Activated CD4-positive, CD25-positive, alpha-beta regulatory T cell treated with anti-CD3 and anti-CD28 coated beads, Interleukin-2, amount 50 U/mL, for 16 hours (primary cell): ENCODE measurements at places on chromosomes 1 and 21.

GRCh38 chr1:82819234-82819633 is 1018.5 kb downstream of the ADGRL2 start:
- no peak for DNase-seq

DNA sequence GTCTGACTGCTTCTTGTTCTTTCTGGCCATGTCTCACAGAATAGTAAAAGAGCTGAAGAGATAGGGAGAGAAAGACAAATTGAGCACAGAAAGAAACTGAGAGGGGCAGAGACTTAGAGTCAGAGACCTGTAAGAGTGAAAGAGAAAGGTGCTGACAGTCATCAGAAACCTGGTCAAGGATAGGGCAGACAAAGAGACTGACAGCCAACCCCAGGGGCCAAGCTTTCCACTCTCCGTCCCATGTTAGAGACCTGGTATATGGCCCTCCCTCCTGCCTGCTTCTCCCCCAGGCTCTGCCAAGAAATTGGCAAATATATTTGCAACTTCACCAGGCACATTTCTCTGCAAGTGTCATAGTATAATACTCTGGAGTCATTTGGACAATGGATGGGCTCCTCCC is 64.6 kb downstream of the RHBG start:
- DNase-seq, result no peak

DNA sequence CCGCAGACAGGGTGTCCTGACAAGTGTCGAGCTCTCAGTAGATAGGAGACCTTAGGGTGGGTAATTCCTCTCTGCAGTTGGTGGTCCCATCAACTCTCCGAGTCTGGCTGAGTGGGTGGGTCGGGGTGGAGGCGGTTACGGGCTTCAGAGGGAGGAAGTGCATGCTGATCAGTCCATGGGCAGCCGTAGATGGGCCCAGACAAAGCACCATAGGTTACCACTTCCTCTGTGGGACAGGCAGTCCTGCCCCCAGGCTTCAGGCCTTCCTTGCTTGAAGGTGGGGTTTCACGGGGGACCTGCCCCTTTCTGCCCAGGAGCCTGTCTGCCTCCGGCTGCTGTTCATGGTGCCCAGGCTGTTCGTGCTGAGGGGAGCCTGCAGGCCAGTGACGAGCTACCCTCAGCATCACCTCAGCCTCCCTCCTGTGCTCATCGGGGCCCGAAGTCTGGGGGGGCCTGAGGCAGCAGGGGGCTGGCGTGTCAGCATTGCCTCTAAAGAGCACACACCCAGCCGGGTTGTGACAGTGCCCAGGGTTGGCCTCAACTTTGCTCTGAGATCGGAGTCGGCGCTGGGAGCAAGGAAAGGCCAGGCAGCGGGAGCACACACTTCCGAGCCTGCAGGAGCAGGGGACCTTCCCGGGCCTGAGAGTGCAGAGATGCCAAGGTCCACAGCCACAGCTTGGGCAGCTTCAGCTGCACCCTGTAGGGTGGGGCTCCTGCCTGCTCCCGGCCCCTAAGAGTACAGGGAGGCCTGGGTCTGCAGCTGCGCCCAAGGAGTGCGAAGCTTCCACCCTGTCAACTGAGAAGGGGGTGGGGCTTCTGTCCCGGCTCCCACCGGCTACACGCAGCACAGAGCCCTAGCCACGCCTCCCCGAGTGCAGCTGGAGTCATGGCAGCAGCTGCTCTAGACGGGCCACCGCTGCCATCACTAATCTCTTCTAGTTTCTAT is 225.4 kb upstream of the NRIP1 start:
- DNase-seq, result no peak

DNA sequence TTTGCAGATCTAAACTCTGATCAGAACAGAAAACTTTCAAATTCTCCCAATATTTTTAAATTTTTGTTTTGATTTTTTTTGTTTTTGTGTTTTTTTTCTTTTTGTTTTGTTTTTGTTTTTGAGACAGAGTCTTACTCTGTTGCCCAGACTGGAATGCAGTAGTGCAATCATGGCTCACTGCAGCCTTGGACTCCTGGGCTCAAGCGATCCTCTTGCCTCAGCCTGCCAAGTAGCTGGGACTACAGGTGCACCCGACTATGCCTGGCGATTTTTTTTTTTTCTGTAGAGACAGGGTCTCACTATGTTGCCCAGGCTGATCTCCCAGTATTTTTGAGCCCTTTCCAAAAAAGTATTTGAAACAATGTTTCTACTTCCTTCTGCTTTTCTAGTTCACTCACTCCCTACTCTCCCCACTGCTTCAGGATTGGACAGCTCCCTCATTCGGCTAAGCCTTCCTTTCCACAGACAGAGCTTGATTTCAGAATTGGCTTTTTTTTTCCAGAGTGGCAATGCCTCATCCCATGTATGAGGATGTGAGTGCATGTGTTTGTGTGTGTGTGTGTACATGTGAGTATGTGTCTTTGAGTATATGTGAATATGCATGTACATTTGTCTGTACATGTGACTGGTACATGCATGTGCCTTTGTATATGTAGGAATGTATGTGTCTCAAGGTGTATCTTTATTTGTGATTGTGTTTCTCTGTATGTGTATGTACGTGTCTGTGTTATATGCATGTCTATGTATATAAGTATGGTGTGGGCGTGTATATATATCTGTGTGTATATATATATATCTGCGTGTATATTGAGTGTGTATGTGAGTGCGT is 11.9 kb downstream of the LHX4 start:
- no peak for DNase-seq

- DNase-seq, result no peak
These were observed 22.2 kb upstream of the STRIP1 start for GRCh38 chr1:110012100-110012780.

GRCh38 chr21:44749116-44749758 is 37.9 kb upstream of the TSPEAR start:
- no peak for DNase-seq

DNA sequence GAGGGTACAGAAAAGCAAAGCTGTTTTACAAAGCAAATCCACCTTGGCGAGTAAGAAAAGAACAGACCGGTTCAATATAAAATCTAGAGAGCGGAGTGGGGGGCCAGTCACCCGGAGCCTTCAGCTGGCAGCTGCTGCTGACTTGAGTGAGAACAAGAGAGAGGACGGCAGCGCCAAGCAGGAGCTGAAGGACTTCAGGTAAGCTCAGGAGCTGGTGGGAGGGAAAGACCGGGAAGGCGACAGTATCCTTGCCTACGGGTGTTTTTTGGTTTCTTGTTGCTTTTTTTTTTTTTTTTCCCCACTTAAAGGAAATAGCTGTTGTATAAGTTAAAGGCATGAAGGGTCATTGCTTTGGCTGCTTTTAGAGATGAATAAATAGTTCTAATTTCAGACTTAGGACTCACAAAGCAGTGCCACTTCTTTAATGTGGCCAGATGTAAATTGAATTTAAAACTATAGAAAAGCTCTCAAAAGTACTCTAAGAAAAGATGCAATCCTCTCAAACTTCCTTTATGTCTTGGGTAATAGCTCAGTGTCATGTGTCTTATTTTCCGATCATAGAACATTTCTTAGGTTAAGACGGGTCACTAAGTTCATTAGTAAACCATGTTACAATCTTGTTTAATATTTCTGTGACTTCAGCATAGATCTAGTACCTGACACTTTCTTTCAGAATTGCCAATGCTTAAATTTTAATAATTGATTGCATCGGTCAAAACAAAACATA is 82.8 kb downstream of the PRDM2 start:
- no peak for DNase-seq

DNA sequence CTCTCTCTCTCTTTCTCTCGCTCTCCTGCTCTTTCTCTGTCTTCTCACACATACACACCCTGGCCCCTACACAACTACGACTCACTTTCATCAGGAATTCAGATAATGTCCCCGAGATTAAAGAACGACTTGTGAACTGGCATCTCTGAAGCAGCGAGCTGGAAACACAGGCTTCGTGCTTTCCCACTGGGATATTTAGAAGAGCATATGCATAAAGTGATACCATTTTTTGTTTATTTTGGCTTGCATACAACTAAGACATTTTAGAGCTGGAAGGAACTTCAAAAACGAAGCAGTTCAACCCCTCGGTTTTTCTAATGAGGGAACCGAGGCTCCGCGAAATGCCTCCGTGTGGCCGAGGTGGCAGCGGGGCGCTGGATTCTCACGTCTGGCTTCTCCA is 88.6 kb downstream of the ZBTB18 start:
- DNase-seq, result no peak

- no peak for DNase-seq
These were observed 215.3 kb upstream of the NFIA start for GRCh38 chr1:60866917-60867531.

- DNase-seq, result no peak
These were observed 12.5 kb downstream of the SPSB1 start for GRCh38 chr1:9305216-9305615.

GRCh38 chr1:56187405-56187804 is 392.0 kb downstream of the PLPP3 start:
- DNase-seq, result no peak

DNA sequence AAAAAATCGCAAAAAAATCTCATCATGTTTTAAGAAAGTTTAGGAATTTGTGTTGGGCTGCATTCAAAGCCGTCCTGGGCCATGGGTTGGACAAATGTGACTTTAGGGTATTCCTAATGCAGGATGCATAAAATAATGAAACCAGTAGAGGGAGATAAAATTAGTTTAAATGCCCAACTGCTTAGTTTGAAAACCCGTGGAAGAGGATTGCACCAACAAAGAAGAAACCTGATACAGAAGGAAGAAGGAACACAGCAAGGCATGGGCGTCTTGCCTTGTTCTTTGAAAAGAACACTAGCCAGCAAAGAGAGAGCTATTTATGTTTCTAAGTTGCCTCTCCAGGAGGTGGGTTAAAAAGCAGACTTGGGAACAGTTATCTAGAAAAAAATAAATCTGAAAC is 37.9 kb downstream of the WDR3 start:
- DNase-seq, result no peak

DNA sequence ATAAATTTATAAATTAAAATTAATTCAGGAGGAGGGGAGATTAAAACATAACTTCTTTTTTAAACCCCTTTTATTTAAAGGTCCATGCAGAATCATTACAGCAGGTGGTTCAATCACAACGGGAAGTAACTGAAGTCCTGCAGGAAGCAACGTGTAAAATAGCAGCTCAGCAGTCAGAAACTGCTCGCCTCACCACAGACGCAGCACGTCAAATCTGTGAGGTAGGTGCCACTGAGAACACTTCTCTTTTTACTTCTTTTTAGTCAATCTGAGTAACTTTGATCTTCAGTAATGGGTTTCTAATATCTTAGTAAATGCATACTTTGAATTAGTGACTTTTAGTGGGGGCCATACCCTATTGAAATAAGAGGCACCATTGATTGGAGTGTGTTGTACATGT is 87.0 kb downstream of the CEP350 start:
- no peak for DNase-seq

DNA sequence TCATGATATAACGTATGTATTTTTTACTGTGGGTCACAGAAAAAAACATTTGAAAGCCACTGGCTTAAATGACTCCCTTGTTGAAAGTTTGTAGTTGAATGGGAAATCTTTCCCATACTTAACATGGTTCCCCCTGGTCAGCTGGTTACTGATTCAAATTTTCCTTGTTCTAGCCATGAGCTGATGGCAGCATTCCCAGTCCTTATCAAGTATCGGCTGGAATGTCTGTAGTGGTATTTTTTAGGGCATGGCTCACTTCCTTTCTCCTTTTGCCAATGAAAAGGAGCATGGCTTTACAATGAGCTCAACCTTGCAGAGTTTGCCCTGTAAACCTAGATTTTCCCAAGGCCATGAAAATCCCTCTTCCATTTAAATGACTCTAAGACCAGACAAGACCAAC is 55.7 kb downstream of the GIPC2 start:
- DNase-seq, result no peak

- DNase-seq, result no peak
These were observed 280.4 kb downstream of the HLX start for GRCh38 chr1:221159608-221160007.

DNA sequence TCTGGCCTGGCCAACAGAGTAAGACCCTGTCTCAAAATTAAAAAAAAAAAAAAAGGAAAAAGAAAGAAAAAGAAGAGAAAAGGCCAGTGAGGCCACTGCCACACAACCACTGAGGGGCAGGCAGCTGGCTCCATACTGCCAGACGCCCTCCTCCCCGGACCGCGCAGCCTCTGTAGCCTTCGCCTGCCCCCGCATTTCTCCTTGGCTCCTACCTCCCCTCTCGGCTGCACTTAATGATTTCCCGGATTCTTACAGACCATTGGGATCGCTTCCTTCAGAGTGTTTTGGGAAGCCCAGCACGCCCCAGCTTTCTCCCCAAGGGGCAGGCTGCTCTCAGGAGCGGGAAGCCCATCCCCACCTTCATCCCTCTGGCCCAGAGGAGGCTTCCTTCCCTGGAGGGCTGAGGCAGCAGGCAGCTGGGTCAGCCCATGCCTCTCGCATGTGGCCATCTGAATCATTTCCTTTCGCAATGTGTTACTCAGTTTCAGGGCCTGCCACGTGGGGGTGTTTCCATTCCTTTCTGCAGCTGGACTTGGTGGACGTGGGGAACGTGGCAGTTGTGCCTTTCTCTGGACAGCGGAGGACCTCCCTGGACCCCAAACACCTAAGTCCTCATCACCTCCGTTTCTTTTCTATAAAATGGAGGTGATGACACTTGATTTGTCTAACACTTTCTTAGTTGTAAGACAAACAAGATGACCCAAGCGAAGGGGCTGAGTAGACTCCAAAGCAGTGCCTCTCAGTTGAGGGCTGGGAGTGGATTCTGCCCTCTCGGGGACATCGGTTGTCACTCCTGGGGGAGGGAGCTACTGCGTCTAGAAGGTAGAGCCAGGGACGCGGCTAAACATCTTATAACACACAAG is 2.3 kb downstream of the SLC2A5 start:
- DNase-seq, result no peak

DNA sequence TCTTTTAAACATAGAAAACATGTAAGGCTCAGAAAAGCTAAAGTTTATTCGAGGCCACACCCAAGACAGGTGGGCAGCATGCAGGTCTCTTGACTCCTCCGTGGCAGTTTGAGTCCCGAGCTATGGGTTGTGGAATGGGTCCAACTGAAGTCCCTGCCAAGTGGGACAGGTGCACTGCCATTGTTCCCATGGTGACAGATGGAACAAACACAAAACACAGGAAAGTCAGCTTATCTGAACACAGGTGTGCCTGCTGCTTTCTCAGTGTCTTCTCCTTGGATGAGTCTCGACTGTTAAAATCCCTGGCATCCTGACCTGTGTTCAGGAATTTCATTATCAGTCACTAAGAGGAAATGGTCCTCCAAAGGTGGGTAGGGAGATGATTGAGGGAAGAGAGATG is 99.0 kb upstream of the RAB4A start:
- no peak for DNase-seq

- no peak for DNase-seq
These were observed 25.5 kb downstream of the PACC1 start for GRCh38 chr1:212388985-212389716.

- DNase-seq, result no peak
These were observed 23.0 kb downstream of the MTARC1 start for GRCh38 chr1:220809704-220810103.
